Neuronal stem cell (in vitro differentiated cells): ENCODE measurements at places on chromosomes 4 and X.

- H3K36me3 ChIP-seq, result no peaks in the 10 kb centered on the region
- no peak for DNase-seq
- no peak overlapping the region for H3K4me3 ChIP-seq
These were observed 333.4 kb upstream of the TEX13C start for GRCh38 chrX:124986284-124986683.

DNA sequence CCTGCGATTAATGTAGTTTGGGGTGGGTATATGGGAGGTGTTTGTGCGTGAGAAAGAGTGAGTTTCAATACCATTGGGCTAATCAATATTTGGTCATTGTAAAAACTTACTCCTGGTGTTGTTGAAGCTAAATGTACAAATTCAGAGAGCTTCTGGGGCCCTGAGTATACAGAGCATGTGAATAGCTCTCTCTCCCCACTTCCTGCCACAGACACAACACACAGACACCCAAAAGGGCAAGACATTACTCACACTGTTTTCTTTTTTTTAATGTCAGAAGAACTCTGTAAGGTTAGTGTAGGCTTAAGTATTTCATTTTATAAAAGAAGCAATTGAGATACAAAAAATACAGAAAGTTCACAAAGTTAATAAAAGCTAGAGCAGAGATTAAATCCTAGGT is 151.3 kb upstream of the KCNIP4 start:
- no peaks in the 10 kb centered on the region for H3K27me3 ChIP-seq
- no peaks in the 10 kb centered on the region for H3K36me3 ChIP-seq
- H3K27ac ChIP-seq, result no peak overlapping the region
- no peaks in the 10 kb centered on the region for H3K4me1 ChIP-seq
- no peak for DNase-seq

- no peaks in the 10 kb centered on the region for H3K4me1 ChIP-seq
- H3K4me3 ChIP-seq, result no peak overlapping the region
- no peaks in the 10 kb centered on the region for H3K27me3 ChIP-seq
- H3K27ac ChIP-seq, result no peak overlapping the region
These were observed 875.0 kb downstream of the ADGRL3 start for GRCh38 chr4:62075089-62075488.

DNA sequence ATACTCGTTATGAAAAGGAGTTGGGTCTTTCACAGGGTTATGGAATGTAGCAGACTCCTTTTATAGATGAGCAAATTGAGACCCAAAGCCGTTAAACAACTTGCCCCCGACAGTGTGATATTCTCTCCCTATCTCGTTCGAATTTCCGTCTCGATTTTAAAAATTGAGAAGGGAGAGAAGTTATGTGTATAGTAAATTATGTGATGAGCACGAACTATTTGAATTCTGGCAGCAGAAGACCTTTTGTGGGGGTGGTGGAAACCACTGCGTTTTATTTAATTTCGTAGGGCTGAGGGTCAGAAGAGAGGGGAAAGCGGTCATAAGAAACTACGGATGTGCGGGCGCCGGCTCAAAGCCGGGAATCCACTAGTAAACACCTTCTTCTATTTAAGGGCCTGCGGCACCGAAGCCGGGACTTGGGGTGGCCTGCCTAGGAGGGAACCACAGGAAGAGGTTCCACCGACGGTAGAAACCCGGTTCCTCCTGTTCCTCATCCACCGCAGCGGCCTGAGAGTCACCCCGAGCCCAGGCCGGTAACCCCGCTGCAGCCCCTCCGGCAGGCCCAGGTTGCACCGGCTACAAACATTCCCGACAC is 1.5 kb upstream of the DDX3X start:
- H3K36me3 ChIP-seq, result no peaks in the 10 kb centered on the region
- DNase-seq, result no peak
- H3K27me3 ChIP-seq, result no peaks in the 10 kb centered on the region
- H3K4me1 ChIP-seq, result peaks cover 2% of the 10 kb centered on the region
- H3K4me3 ChIP-seq, result peak overlapping the region; percentile 82
- peak overlapping the region; percentile 88 for H3K27ac ChIP-seq

DNA sequence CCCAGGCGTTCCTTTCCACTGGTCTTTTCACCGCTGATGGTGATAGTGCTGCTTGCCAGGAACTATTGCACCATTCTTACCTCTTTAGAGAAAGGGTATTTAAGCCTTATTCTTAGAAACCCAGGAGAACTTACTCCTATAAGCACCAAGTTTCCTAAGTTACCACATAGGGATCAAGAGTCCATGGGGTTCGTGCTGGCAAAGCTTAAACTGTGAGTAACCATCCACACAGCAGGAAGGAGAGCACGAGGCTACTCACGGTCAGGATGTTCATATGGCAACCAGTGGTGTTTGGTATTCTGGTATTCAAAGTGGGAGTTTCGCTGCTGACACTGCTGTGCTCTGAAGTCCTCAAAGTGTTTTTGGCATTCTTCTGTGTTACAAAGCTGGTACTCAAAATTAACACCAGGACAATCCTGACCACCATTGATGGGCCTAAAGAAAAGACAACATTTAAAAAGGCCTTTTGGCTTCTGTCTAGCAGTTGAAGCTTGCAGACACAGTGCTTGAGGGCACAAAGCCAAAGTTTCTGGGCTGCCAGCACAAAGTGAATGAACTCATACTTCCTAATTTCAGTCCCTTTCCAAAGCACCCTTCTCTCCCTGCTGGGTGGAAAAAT is 256.9 kb downstream of the ADAMTS3 start:
- no peak overlapping the region for H3K4me3 ChIP-seq
- DNase-seq, result peak; percentile 12
- H3K36me3 ChIP-seq, result no peaks in the 10 kb centered on the region

- no peaks in the 10 kb centered on the region for H3K36me3 ChIP-seq
- H3K27ac ChIP-seq, result no peak overlapping the region
- no peak overlapping the region for H3K4me3 ChIP-seq
- peaks cover 13% of the 10 kb centered on the region for H3K4me1 ChIP-seq
- no peak for DNase-seq
These were observed 25.8 kb downstream of the TENM3 start for GRCh38 chr4:182268966-182269365.

GRCh38 chr4:104418286-104418685 is 76.4 kb downstream of the CXXC4 start:
- H3K4me1 ChIP-seq, result peaks cover 11% of the 10 kb centered on the region
- H3K4me3 ChIP-seq, result no peak overlapping the region
- H3K36me3 ChIP-seq, result no peaks in the 10 kb centered on the region
- no peak for DNase-seq
- H3K27ac ChIP-seq, result no peak overlapping the region
- no peaks in the 10 kb centered on the region for H3K27me3 ChIP-seq

GRCh38 chr4:81350040-81350439 is 121.7 kb downstream of the RASGEF1B start:
- H3K4me1 ChIP-seq, result no peaks in the 10 kb centered on the region
- H3K36me3 ChIP-seq, result no peaks in the 10 kb centered on the region
- H3K27ac ChIP-seq, result no peak overlapping the region

DNA sequence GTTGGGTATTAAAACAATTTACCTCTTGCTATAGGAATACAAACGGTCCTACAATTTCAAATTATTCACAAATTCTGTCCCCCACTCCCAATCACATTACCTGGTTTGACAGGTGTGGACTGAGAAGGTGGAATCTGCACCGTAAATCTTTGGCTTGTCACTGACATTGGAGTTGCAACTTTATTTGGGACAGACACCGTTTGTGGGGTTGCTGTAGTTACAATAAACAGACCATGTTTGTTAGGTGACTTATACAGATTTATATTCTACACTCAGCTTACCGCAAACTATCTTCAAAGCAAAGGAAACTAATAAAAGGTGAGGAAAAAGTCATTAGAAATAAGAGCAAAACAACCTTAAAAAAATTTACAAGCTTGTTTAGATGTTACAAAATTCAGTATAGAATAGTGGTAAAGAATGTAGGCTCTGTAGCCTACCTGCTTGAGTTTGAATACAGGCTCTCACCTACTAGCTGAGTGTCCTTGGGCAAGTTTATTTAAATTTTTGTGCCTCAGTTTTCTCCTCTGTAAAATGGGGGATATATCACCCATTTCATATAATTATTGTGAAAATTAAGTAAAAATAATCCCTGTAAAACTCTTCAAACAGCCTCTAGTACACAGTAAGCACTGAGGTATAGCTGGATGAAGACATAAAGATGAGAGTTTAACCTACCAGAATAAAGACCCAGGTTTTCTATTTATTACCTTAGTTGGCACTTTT is 6.1 kb downstream of the TAF9B start:
- no peaks in the 10 kb centered on the region for H3K27me3 ChIP-seq
- H3K36me3 ChIP-seq, result peaks cover 76% of the 10 kb centered on the region
- H3K4me1 ChIP-seq, result no peaks in the 10 kb centered on the region
- DNase-seq, result no peak
- H3K27ac ChIP-seq, result no peak overlapping the region
- no peak overlapping the region for H3K4me3 ChIP-seq

DNA sequence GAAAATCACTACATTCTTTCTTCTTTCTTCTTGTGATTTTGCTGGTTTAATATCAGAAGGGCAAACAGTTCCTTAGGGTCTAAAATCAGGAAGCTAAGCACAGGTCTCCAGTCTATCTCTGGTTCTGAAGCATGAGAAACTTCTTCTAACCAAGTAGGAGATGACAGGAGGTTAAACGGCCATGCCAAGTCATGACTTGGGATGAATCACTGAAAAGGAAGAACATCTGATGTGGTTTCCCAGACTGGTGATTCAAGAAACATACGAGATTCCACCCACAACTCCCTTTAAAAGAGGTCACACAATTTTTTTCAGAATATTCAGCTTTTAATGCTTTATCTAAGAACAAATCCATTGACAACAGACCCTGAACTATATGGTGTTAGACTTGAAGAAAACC is 684.0 kb upstream of the PRKX start:
- H3K36me3 ChIP-seq, result no peaks in the 10 kb centered on the region
- no peaks in the 10 kb centered on the region for H3K27me3 ChIP-seq
- H3K27ac ChIP-seq, result no peak overlapping the region
- no peak overlapping the region for H3K4me3 ChIP-seq
- no peaks in the 10 kb centered on the region for H3K4me1 ChIP-seq

- DNase-seq, result no peak
- H3K27ac ChIP-seq, result no peak overlapping the region
- no peaks in the 10 kb centered on the region for H3K27me3 ChIP-seq
- H3K4me3 ChIP-seq, result no peak overlapping the region
- no peaks in the 10 kb centered on the region for H3K36me3 ChIP-seq
- H3K4me1 ChIP-seq, result peaks cover 7% of the 10 kb centered on the region
These were observed 43.6 kb upstream of the SPRY1 start for GRCh38 chr4:123352966-123353365.

DNA sequence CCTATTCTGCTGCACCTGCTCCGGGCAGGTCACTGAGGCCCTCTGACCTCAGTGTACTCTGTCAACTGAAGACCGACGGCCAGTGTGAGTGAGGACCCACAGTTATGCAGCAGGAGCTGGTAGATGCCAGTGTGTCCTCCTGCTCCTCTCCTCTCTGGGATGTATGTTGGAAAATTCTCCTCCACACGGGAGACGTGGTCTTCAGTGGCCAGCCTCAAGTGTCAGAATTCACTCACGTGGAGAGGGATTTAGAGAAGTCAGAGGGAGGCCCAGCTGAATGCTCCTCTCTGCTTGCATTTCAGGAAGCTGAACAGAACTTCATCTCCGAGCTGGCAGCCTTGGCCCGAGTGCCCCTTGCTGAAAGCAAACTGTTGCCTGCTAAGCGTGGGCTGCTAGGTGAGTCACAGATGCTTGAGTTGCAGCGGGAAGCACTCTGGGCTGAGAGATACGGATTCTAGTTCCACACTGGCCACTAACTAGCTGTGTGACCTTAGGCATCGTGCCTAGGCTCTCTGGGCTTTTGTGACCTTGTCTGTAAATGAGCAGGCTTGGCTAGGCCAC is 83.6 kb downstream of the CRMP1 start:
- no peak for DNase-seq
- H3K4me3 ChIP-seq, result no peak overlapping the region
- no peaks in the 10 kb centered on the region for H3K27me3 ChIP-seq
- no peak overlapping the region for H3K27ac ChIP-seq
- no peaks in the 10 kb centered on the region for H3K4me1 ChIP-seq
- H3K36me3 ChIP-seq, result peaks cover 20% of the 10 kb centered on the region

GRCh38 chrX:84501798-84502628 is at the start of gene HDX:
Gene HDX, minus strand, starts transcription at chrX:84502453. Its CDS starts 27,056 bp downstream, at chrX:84475397.
- H3K4me3 ChIP-seq, result peak within 1 kb of the TSS; percentile 93
- H3K27ac ChIP-seq, result peak within 1 kb of the TSS; percentile 90
- no peaks in the 10 kb centered on the region for H3K4me1 ChIP-seq

DNA sequence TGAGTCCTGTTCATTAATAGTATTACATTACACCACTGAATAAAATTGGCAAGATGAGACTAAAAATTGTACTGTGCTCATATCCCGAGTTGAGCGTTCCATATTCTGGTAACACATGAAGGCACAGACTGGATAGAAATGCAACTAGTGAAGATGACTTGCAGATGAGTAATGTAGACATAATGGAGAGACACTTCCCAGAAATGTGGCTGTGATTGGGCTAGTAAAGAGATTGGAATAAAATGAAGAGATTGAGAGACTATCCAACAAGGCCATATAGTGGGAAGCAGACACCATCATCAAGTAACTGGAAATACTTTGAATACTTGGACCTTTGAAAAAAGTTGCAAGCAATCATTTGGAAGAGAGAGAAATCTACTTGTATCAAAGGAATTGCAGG is 77.3 kb downstream of the DCAF8L1 start:
- DNase-seq, result no peak
- no peaks in the 10 kb centered on the region for H3K36me3 ChIP-seq
- no peaks in the 10 kb centered on the region for H3K4me1 ChIP-seq
- H3K27ac ChIP-seq, result no peak overlapping the region
- no peak overlapping the region for H3K4me3 ChIP-seq

GRCh38 chr4:101958547-101958946 is 168.0 kb downstream of the BANK1 start:
- no peak for DNase-seq
- H3K27me3 ChIP-seq, result no peaks in the 10 kb centered on the region
- H3K4me1 ChIP-seq, result peaks cover 9% of the 10 kb centered on the region

DNA sequence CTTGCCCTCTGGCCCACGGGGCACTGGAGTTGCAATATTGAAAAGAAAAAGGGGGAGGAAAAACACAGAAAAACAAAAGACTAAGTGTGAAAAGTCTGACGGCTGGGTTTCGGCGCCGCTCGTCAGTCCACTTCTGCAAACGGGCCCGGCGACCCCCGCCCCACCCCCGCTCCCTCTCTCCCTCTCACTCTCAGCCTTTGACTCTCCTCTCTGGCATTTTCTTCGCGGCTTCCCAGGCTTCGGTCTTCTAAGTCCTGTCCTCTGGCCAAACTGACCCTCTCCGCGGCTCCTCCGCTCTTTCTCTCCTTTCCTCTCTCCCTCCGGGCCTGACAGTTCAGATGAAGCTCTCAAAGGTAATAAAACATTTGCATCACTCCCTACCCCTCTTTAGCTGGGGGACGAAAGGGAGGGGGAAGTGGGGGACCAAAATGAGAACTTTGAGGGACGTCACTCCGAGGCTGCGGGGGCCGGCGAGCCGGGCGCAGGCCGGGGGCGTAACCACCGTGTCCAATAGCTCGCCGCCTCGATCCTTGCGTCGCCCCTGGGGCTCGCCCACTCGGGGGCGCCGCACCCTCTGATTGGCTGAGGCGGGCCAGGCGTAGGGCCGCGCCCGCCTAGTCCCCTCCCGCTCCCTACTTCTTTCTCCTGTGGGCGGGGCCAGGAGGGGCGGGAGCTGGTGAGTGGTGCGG is at the start of gene NKX6-1:
Gene NKX6-1 (minus strand): TSS at position 358 of the 689 bp plus-strand sequence. CDS start 1,064 bp downstream, outside the sequence.
- H3K36me3 ChIP-seq, result peaks cover 14% of the 10 kb centered on the region
- peak; percentile 88 for DNase-seq
- H3K4me1 ChIP-seq, result peaks cover 13% of the 10 kb centered on the region
- peak within 1 kb of the TSS; percentile 58 for H3K4me3 ChIP-seq
- peaks cover 84% of the 10 kb centered on the region for H3K27me3 ChIP-seq

- H3K36me3 ChIP-seq, result no peaks in the 10 kb centered on the region
- H3K27me3 ChIP-seq, result no peaks in the 10 kb centered on the region
- no peak for DNase-seq
- no peak overlapping the region for H3K4me3 ChIP-seq
- no peak overlapping the region for H3K27ac ChIP-seq
These were observed 151.1 kb upstream of the ADGRL3 start for GRCh38 chr4:61049018-61049417.

- peak overlapping the region; percentile 54 for H3K4me3 ChIP-seq
- no peaks in the 10 kb centered on the region for H3K36me3 ChIP-seq
- no peaks in the 10 kb centered on the region for H3K4me1 ChIP-seq
- H3K27ac ChIP-seq, result no peak overlapping the region
- no peaks in the 10 kb centered on the region for H3K27me3 ChIP-seq
These were observed 35.7 kb downstream of the HSD17B13 start for GRCh38 chr4:87286970-87287369.
